CD4-positive, alpha-beta T cell treated with Interleukin-12 subunit alpha and Interleukin-12 subunit beta, for 1 hour (primary cell): ENCODE measurements at places on chromosomes 12 and 14.
A peak's percentile ranks its signal among the peaks of the same experiment; 100 is the strongest.

- DNase-seq: no peak
Measured at GRCh38 chr12:31877884-31878283, 81.3 kb upstream of the RESF1 start.

DNA sequence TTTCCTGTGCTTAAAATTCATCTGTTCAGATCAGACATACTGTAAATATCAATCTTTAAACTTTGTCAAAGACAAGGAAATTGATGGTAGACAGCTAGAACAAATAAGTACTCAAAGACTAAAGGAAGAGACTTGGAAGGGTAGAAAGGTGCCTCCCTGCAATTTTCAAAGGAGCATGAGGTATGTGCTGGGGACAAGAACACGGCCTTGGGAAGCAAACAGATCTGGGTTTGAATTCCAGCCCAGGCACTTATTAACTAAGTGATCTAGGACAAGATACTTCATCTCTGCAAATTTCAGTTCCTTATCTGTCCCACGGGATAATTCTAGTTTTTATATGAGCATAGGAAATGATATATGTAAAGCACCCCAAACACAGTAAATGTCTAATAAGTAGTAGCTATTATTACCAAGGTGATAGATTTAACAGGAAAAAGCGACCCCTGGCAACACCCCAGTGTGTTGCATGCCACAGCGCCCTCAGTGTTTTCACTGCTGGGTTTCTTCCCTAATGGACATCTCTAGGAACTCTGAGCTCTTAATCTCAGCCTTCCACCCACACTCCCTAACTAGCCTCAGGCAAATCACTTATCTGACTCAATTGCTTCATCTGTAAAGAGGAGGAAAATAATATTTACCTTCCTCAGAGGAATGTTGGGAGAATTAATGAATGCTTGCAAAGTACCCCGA is 44.7 kb upstream of the BMP4 start:
- DNase-seq: no peak

DNA sequence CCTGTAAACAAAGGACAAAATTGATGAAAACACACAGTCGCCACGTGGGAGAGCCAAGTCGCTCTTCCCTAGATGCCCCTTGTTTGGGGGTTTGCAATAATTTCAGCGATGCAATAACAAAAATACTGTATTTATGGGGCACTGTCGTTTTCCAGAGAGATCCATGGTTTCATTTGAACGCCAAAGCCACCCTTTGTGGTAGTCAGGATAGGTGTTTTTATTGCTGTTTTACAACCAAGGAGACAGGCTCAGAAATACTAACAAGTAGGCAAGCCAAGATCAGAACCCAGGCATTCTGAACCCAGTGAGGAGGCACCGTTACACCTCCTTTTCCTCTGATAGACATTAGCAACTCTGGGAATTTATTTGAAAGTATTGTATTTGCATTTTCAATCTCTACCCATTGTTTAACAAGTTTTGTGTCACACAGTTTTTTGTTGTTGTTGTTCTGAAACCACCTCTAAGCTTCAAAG is 831 bp upstream of the BTBD7 start:
- no peak for DNase-seq

DNA sequence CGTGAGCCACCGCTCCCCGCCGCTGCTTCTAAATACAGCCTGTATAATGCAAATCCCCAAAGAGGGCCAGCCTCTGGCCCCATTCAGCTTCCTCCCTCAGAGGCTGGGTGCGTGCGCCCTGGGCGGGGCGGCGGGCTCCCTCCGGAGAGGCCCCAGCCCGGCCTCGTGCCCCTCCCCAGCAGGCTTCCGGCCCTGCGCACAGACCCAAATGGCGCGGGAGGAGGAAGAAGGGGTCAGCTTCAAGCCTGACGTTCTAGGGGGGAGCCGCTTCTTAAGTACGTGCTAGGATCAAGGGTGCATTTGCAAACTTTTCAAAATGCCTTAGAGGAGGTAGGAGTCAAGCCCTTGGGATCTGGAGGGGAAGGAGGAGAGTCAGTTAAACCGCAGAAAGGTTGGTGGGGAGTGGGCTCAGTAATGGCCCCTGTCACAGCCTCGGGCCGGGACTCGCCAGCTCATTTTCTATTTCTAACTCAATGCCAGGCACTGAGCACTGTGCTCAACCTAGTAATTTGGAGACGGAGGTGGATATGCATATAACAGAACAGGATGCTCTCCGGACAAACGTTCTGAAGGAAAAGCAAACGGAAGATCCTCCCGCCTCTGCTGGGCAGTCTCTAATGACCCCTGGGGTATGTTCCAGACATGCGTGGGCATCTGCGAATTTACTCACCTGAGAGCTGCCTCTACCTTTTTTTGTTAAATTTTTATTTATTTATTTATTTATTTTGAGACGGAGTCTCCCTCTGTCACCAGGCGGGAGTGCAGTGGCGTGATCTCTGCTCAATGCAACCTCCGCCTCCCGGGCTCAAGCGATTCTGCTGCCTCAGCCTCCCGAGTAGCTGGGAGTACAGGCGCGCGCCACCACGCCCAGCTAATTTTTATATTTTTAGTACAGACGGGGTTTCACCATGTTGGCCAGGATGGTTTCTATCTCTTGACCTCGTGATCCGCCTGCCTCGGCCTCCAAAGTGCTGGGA is 32.3 kb downstream of the NINJ2 start:
- peak; percentile 72 for DNase-seq

- DNase-seq: no peak
Measured at GRCh38 chr12:33575346-33575745, 135.7 kb upstream of the SYT10 start.

DNA sequence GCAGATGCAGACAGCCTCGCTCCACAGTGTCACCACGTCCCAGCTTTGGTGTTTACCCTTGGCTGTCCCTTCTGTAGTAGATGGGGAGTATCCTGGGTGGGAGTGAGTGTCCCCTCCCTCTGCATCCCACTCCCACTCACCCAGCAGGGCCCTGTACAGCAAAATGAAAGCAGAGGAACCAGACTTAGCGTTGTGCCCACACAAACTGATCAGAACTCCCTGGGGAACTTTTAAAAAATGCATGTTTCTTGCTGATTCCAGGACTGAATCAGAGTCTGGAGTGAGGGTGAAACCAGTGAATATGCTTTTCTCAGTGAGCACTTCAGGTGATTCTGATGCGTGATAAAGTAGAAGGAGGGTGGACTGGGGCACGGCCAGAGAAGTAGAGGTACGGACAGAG is 2.9 kb downstream of the ACVRL1 start:
- DNase-seq: no peak
